Left renal cortex interstitium (tissue), 4 donors: ENCODE measurements at places on chromosomes 5 and 9. TPM values are rescaled to one million over a fixed set of nuclear protein-coding genes. Genes with fewer than 3 reads are reported as not detected.

The CDKN2B gene
- polyA plus RNA-seq = 0.21 TPM

The POLK gene
- 29.7 TPM for polyA plus RNA-seq

The AK3 gene
- 107 TPM for polyA plus RNA-seq

The PCDHGB3 gene
- 1.9 TPM for polyA plus RNA-seq

The STK10 gene
- 12.9 TPM for polyA plus RNA-seq

The CAMLG gene
- 65.3 TPM for polyA plus RNA-seq

The LCP2 gene
- polyA plus RNA-seq = 3.1 TPM

The DPYSL3 gene
- polyA plus RNA-seq = 30.1 TPM

The GCNT4 gene
- polyA plus RNA-seq = 18.3 TPM

DNA sequence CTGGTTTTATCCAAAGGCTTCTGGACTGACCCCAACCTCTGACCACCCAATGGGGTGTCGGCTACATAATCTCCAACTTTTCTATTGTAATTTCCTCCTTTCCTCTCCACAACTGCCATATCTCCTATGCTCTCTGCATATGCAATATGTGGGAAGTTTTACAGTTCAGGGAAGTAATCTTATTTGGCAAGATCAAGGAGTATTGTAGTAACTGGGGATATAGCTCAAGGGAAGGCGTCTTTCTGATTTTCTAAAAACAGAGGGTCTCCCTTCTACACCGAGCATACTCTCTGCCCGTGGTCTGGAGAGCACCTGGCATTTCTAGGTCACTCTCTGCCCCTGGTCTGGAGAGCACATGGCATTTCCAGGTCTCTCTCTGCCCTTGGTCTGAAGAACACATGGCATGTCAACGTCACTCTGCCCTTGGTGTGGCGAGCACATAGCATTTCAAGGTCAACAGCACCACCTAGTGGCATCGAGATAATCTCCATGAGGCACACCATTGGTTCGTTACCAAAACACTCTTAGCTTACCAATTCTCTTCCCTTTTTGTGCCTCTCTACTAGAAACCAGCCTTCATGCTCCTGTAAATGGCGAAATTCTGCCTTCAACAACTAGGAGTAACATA is 616.4 kb upstream of the NUDT12 start:
- DNase-seq = no peak

GRCh38 chr5:111133436-111133751 is 41.2 kb downstream of the WDR36 start:
- no peak for DNase-seq

- no peak for DNase-seq
Observed at GRCh38 chr5:116529615-116530014, 45.0 kb downstream of the SEMA6A start.

DNA sequence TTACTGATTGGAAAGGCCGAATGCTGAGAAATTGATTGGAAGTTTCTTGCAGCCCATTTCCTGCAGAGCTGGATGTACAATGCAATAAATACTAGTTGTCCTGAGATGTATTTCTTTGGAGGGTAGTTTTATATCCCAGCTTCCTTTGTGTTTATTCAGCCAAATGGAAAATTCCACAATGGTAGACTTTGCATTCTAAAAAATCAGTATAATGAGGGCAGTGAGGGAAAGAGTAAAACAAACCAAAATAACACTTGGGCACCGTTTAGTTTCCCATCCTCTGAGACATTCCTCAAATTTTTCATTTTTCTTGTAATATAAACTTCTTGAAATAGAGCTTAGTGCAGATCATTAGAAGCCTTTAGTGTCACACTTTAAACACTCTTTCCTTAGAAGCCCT is 379.4 kb downstream of the EBF1 start:
- DNase-seq = no peak

GRCh38 chr9:107478805-107479204 is 10.8 kb downstream of the KLF4 start:
- no peak for DNase-seq

DNA sequence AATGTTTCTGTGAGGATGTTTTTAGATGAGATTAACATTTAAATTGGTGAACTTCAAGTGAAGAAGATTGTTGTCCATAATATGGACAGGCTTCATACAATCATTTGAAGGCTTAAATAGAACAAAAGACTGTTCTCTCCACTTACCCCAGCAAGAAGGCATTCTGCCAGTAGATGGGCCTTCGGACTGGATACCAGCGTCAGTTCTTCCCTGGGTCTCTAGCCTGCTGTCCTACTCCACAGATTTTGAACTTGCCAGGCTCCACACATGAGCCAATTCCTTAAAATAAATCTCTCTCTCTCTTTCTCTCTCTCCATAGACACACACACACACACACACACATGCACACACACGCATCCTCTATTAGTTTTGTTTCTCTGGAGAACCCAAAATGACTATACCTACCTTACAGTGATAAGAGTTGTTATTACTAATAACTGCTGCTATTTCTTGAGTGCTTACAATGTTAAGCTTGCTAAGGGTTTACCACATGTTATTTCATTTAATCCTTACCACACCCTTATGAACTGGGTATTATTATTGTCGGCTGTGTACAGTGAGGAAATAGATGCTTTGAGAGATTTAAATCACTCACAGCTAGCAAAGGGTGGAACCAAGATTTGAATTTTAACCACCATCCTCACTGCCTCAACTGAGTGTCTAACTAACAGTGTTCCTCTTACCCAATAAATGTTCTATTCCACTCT is 19.8 kb upstream of the IQGAP2 start:
- DNase-seq = no peak

- no peak for DNase-seq
Observed at GRCh38 chr5:9140711-9141110, 405.2 kb downstream of the SEMA5A start.

- DNase-seq = no peak
Observed at GRCh38 chr9:69070201-69070600, 34.6 kb downstream of the FXN start.

GRCh38 chr5:55218967-55219366 is 8.1 kb downstream of the MCIDAS start:
- no peak for DNase-seq

GRCh38 chr5:143732402-143732801 is 79.6 kb upstream of the HMHB1 start:
- no peak for DNase-seq

GRCh38 chr5:33679791-33680190 is 212.0 kb downstream of the ADAMTS12 start:
- DNase-seq = no peak

DNA sequence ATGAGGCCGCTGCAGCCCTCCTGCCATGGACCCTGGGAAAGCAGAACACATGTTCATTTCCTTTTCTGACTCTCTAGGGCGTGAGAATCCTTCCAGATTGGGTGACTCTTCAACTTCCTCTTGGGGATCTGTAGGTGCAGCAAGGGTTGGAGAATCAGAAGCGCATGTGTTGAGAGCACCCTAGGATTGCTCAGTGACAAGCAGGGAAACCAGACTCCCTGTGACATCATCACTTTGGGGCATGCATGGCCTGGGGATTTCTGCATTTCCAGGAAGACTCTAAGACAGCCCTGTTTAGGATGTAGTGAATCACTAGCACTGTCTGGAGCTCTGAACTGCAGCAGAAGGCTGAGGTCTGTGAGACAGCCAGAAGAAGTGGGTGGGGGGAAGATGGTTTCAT is 15.1 kb upstream of the LCP2 start:
- DNase-seq = no peak

- DNase-seq = no peak
Observed at GRCh38 chr9:7209016-7209715, 451.4 kb downstream of the KDM4C start.

DNA sequence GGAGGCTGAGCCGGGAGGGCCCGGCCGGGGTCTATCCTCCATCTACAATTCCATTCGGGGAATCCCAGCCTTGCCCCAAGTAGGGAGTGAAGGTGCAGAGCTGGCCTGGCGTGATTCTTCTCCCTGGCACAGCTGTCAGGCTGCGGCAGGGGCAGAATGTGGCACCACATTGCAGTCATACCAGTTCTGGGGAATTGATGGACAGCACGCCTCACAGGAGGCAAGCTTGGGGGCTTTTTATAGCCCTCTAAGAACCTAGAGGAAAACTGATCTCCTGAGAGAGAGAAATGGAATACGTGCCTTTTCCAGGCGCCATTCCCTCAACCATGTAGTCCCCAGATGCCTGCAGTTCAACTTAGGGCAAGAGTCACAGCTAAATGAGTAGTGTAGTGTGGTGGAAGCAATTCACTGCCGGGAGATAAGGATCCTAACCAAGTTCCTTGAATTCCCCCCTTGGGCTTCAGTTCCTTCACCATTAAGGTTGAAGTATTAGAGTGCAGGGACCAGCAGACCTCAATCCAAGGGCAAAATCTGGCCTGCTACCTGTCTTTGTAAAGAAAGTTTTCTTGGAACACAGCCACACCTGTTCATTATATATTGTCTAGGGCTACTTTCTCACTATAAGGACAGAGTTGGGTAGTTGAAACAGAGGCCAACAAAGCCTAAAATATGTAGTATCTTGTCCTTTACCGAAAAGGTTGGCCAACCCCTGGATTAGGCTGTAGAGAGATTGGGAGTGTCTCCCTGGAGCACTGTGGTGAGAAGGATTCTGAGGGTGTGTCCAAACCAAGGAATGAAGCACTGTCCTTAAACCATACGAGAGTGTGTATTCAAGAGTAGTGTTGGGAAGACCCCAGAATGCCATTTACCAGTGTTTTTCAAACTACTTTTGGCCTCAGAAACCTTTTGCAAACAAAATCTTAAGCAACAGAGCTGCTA is 10.6 kb downstream of the AFAP1L1 start:
- DNase-seq = no peak

DNA sequence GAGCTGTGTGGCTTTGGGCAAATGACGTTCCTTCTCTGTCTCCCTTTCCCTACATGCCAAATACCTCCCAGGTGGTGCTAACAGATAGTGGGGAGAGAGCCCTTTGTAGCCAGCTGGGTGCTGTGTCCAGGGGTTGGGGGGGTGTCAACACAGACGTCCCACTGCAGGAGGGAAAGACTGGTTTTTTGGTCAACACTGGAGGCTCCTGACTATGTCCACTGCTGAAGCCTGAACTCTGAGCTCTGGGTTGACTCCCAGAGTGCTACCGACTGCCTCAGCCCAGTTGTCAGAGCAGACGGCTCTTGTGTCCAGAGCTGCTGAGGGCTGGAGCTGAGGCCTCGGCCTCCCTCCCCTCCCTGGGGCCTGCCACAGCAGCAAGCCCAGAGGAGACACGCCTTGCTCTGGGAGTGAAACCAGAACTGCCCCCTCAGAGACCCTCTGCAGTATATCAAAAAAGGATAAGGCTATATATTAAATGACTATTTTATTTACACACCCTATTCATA is 14.8 kb upstream of the SLC25A51 start:
- DNase-seq = no peak

GRCh38 chr9:130361873-130362362 is 82.8 kb upstream of the ASS1 start:
- no peak for DNase-seq

DNA sequence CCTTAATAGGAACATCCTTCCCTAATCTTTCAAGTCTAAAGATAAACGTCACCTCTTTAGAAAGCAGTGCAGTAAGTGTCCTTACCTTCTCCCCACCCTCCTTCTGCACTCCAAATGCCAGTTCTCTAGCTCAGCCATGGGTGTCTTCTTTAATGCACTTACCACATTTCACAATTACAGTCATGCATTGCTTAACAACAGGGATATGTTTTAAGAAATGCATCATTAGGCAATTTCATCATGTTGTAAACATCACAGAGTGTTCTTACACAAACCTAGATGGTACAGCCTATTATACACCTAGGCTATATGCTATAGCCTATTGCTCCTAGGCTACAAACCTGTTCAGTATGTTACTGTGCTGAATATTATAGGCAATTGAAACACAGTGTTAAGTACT is 91.2 kb downstream of the RFX3 start:
- no peak for DNase-seq

GRCh38 chr5:90290648-90291047 is 118.9 kb downstream of the CETN3 start:
- DNase-seq = no peak

GRCh38 chr5:135066781-135067180 is 32.8 kb upstream of the PITX1 start:
- no peak for DNase-seq

- no peak for DNase-seq
Observed at GRCh38 chr9:112762726-112763518, 12.4 kb downstream of the SNX30 start.
